ENCODE measurements at places on chromosomes 16 and 17. TPM values are rescaled to one million over a fixed set of nuclear protein-coding genes. Genes with fewer than 3 reads are reported as not detected.
A peak's percentile ranks its signal among the peaks of the same experiment; 100 is the strongest.

DNA sequence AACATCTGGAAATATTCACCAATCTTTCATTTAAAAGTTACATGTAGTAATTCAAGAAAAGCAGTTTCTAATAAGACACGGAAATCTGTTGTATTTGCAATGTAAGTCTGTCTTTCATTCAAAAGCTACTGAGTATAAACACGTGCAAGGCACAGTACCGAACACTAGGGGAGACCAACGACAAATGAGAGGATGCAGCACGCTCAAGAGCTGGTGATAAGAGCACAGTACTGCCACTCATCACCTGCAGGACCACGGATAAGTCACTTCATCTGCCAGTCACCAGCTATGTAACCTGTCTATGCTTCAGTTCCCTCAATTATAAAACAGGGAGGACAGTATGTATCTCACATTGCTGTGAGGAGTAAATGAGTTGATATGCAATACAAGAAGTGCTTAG is 67.1 kb downstream of the CLEC18A start:
- DNase-seq = peak; percentile 80

Gene PABPN1L
- total RNA-seq = not detected

Gene ATP1B2
- total RNA-seq = 16.6 TPM

GRCh38 chr17:9729735-9730420 is 61.5 kb downstream of the DHRS7C start:
- DNase-seq = no peak

Gene BMERB1
- 5.1 TPM for total RNA-seq

GRCh38 chr16:9966569-9967157 is 215.6 kb downstream of the GRIN2A start:
- no peak for DNase-seq

Gene DNASE1L2
- total RNA-seq = 0.35 TPM

DNA sequence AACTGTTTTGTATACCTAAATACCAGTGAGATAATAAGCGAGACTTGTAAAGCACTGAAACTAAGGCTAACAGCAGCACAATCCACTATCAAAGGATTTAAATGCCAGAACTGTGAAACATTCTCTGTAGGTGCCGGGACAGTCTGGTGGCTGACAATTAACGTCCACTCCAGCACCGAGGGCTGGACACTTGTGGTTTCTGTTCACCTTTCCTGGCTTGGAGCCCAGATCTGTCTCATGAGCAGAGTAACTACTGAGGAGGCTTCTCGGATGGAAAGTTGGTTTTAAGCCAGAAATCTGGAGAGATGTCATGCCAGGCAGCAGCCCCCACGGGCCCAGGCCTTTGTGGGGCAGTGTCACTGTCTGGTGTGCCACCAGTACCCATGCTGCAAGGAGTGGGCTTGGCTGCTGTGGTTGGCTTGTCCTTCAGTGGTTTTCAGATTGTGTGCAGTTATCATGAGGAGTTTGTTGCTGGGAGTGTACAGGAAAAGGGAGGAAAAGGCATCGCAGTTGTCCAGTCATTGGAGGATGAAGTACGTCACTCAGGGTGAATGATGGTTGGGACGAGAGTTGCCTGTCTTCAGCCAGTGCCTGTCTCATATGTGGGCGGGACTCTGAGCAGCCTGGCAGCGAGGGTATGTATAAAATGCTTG is 35.5 kb downstream of the UBN1 start:
- DNase-seq = no peak

DNA sequence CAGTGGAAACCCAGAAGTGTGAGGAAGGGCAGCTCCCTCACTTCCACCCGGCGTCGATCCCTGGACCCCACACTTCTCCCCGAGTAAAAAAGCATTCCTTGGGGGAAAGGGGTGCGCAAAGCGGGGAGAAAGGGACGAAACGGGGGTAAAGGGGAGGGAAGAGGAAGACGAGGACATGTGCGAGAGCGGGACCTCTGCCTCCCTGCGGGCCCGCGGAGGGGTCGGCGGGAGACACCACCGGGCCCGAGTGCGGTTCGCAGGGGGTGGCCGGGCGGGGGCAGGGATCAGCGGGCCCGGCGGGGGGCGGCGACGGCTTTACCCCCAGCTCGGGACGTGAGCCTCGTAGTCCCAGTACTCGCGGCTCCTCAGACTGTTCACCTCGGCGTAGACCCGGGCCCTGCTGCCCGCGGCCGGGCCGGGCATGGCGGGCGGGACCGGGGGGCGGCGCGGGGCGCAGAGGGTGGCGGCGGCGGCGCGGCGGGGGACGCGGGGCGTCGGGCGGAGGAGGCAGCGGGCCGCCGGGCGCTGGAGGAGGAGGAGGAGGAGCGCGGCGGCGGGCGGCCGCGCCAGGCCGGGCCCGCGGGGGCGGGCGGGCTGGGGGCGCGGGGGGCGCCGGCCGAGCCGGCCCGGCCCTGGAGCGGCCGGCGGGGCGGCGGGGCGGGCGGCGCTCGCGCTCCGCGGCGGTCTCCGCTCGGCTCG is 443 bp downstream of the CSNK2A2 start:
- peak; percentile 57 for DNase-seq

Measured in endodermal cell (in vitro differentiated cells).